Activated CD4-positive, alpha-beta T cell treated with anti-CD3 and anti-CD28 coated beads, Interleukin-2, amount 50 U/mL, for 1 hour (primary cell): ENCODE measurements at places on chromosomes 7 and 10.

- no peak for DNase-seq
Observed at GRCh38 chr7:3135626-3136025, 92.0 kb upstream of the CARD11 start.

DNA sequence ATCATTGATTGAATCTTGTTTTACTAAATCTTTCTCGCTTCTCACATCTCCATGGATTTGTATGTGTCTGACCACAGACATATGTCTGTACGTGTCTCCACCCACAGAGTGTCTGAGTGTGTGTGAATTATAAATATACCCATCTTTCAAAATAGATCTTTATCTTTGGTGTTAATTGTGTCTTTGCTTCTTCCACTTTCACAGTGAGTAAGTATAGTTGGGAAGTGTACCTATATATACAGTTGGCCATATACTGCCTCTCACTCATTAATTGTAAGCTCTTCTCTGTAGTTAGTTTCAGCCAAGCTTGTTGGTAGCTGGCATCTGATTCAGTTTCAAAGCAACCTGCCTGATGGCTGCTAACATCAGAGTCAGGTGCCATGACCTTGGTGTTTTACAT lies 18.4 kb downstream of the EEPD1 start:
- DNase-seq, result no peak

- DNase-seq, result no peak
Observed at GRCh38 chr7:96266015-96266414, 55.9 kb downstream of the SLC25A13 start.

DNA sequence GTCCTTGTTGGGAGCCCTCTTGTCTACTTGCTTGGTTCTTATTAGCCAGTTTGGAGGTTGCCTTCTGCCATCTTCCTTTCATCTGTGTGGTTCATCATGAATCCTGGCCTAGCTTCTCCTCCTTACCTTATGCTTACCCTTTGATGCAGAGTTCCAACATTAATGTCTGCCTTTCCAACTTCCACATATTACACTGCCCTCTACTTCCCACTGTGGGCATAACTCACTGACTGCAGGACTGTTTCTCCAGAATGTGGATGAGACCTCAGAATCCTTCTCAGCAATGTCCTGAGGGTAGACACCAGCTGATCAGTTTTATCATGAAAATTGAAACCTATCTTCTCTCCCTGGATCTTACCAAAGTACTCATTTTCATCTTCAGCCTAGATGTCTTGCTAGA lies 491.0 kb downstream of the LRMDA start:
- no peak for DNase-seq

DNA sequence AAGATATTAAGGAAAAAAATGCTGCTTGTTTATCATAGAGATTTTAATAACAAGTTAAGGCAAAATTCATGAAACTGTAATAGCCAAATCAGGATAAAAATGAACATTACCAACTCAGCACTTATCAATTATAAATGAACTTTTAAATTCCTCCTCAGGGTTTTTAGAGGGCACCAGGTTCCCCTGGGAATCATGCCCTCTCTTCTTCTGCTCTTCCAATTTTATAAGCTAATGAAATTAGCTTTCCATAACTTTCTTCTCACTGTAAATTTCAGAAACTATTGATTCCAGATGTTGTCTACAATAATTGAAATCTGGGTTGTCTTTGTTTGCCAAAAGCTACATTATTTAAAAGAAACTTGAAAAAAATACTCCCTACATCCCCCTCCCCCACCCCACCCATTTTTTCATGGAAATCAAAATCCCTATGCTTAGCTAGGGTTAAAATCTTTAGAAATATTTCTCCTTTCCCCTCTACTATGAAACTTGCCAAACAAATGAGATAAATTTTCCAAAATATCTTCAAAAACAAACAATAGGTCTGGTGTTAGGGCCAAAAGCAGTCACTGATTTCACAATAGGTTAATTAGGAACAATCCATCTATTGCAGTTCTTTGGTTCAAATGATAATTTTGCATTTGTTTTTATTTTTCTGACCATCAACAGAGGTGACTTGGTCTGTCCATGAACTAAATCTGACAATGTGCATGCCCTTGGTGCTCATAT lies 187.7 kb downstream of the DOCK4 start:
- DNase-seq, result no peak

DNA sequence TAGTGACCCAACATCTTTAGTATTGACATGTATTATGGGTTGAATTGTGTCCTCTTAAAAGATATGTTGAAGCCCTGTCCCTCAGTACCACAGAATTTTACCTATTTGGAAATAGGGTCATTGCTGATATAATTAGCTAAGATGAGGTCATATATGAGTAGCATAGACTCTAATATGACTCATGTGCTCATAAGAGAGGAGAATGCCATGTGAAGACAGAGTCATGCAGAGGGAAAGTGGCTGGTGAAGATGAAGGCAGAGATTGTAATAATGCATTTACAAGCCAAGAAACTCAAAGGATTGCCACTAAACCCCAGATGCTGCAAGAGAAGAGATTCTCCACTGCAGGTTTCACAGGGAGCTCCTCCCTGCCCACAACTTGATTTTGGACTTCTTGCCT lies 496.4 kb downstream of the KIF20B start:
- DNase-seq, result no peak

GRCh38 chr7:34123316-34123715 lies 218.0 kb downstream of the BMPER start:
- DNase-seq, result no peak

DNA sequence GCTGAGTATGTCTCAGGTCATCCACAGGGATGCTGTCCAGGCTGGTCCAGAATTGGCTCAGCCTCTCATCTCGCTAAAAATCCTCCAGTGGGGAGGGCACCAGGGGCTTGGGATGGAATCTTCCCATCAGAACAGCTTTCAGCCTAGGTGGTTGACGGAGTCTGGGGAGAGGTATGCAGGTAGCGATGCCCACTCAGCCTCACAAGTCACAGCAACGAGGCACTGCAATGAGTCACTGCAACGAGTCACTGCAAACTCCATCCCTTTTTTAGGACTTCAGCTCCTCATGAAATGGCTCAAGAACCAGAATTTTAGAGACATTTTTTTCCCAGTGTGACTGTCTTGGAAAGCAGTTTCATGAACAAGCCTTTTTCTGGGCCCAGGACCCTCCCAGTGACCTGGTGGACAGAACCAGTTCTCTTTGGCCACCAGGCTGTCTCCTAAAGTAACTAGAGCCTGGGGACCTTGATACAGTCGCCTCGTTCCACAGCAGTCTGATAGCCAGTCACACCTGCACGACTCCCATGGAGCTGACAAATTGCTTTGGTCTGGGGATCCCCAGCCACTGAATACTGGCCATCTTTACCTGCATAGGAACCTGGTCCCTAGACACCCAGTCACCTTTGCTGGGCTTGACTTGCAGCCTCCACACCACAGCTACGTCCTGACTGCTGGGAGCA lies 41.3 kb upstream of the PPP2R2D start:
- DNase-seq, result no peak

DNA sequence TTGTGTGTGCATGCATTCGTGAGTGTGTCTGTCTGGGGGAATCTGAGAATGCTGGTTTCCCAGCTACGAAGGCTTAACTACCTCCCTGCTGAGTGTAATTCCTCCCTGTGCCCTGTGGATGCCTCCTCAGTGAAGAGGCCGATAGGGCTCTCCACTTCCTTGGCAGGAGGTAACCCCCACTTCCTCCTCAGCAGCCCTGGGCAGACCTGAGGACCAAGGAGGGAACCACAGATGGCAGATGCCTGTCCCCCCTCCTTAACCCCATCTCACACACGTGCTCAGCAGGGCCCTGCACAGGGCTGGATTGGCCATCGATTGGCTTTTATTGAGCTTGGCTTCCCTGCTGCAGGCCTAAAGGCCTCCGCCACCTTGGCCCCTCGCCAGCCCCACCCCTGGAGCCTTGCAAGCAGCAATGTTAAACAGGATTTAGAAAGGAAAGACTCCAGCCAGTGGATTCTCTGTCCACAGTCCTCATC lies 45.6 kb upstream of the LRRC4 start:
- no peak for DNase-seq

DNA sequence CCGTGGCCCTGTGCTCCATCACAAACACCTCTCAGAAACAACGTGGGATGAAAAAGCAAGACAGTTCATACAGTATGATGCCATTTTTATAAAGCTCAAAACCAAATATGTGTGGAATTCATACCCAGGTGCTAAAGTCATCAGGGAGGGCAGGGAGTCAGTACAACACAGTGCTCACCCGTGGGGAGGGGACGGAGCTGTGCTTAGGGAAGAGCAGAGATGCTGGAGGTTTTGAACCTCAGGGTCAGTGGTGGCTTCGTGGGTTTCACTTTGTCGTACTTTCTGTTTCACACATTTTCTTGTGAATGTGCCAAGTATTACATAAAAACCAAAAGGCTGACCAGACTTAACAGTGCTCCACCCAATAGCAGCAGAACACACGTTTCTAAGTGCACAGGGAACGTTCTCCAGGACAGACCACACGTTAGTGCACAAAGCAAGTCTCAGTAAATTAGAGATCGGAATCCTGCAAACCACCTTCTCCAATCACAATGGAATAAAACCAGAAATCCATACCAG lies 21.2 kb downstream of the ZMIZ2 start:
- no peak for DNase-seq

GRCh38 chr7:100221767-100222444 lies 2.2 kb downstream of the PVRIG start:
- peak; percentile 36 for DNase-seq

DNA sequence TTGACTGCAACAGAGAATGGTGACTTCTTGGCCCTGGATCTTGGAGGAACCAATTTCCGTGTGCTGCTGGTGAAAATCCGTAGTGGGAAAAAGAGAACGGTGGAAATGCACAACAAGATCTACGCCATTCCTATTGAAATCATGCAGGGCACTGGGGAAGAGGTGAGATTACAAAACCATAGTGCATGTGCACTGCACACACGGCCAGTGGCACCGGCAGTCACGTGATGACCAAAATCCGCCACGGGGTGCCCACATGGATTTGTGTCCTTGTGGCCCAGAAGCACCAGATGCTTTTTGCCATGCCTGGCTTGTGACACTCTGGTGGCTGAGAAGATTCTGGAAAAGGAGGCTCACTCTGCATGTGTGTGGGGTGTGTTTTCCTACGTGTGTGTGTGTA lies 32.4 kb downstream of the TACR2 start:
- no peak for DNase-seq

DNA sequence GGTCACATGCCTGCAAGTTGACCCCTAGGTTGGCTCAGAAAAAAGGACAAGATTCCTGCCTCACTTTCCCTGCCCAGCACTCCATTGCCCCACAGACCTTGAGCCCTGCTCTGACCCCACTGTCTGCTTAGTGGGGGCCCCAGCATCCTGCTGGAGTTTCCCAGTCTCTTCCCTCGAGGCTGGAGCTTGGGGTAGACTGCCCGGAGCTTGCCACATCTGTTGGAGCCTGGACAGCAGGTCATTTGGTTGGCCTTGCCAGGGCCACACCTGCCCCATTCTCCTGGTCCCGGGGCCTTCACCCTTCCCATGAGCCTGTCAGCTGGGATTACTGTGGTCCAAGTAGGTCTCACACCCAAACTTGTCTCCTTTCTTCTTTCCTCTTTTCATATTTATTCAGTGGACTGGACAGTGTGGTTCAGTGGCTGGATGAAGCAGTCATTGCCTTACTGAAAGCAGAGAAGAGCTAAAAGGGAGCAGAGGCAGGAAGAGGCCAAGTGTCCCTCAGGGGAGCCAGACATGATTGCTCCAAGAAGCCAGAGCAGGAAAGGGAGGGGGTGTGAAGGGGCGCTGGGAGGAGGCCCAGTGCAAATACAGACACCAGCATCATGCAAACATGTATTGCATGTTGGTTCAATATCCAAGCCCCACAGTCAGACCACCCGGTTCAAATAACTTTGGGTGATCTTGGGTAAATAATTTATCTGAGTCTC lies 56.2 kb upstream of the CACUL1 start:
- no peak for DNase-seq

- no peak for DNase-seq
Observed at GRCh38 chr7:16734148-16734726, 19.3 kb upstream of the TSPAN13 start.

GRCh38 chr7:2307690-2308107 lies 6.5 kb downstream of the SNX8 start:
- no peak for DNase-seq

DNA sequence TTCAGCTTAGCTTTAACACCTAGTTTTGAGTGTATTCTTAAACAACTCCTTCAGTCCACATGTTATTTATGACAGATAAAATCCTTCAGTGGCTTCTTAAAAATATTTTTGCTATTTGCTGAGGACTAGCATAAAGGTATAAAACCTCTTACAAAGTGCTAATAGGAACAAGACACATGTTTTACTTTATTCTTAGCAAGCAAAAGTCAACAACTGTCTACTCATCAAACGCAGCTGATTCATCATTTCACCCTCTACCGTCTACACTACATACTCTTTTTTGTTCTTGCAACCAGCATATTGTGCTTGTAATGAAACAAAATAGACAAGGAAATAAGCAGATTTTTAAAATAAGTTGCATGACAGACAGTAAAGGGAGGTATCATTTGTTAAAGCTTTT lies 319.7 kb downstream of the SNX13 start:
- DNase-seq, result no peak

GRCh38 chr7:20310963-20311742 lies 19.5 kb upstream of the ITGB8 start:
- DNase-seq, result no peak

- DNase-seq, result no peak
Observed at GRCh38 chr10:65196111-65196510, 1674.9 kb downstream of the REEP3 start.

- no peak for DNase-seq
Observed at GRCh38 chr7:115153176-115153575, 231.3 kb downstream of the MDFIC start.

DNA sequence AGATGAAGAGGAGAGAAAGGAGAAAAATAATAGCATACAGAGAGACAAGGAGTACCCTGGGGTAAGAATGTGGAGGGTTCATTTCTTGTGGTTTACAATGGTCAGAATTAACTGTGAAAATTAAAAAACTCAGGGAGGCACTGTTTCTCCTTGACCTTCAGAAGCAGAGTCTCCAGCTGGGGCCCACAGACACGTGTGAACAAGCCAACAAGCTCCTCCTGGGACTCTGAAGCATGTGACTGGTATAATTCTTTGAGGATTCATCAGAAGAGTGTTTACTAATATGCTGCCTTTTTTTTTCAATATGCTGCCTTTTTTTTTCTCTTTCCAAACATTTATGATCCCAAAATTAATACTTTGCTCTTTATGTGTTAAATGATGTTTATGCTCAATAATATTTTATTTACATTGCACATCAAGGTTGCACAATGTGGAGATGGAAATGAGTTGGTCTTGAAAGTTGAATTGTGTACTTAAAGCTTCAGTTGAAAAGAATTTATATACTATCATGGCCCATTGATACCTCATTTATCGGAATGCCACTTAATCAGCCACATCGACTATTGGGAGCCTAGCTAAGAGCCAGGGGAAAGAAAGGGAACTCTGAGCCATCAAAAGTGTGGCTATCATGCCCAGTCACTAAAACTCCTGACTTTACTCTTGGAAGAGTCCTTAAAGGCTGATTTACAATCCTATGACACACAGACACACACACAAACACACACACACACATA lies 134.7 kb upstream of the RHOBTB1 start:
- no peak for DNase-seq

GRCh38 chr7:32515890-32516550 lies 20.7 kb downstream of the AVL9 start:
- DNase-seq, result no peak
